Psoas muscle (tissue), 8 donors: ENCODE measurements at places on chromosomes 1 and 21. TPM values are rescaled to one million over a fixed set of nuclear protein-coding genes. Genes with fewer than 3 reads are reported as not detected.

Gene TRIM62
- polyA plus RNA-seq: 4.4 TPM

- DNase-seq: no peak
These were observed 51.5 kb upstream of the VAV3 start for GRCh38 chr1:108016451-108016920.

Gene DHCR24
- 8.8 TPM for polyA plus RNA-seq

DNA sequence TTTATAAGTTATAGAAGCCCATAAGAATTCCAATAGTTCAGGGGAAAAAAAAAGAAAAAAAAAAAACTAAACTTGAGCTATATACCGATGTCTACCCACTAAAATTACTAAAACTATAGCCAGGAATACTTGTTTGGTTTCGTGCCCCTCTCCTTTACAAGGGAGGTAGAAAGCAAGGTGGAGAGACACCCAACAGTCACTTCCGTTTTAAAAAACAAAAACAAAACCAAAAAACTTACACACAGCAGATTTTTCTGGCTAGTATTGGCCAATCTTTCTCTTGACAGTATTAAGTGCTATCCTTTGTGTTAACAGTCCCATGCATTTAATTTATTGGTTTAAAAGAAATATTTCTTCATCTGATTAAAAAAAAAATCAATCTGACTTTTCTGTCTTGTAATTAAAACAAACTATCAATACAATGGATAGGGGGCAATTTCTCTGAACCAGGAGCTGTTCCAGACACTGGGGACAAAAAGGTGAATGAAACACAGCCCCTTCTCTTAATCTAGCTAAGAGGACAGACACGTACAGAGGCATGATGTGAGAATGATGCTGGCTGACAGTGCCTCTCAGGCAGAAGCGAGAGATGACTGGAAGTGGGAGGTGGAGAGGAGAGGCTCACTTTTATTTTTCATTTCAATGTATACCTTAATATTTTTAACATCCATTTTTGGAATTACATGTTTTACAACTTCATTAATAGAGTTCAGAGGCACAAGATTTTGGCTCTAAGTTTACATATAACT is 214.8 kb downstream of the RERE start:
- DNase-seq: no peak

- no peak for DNase-seq
These were observed 34.5 kb downstream of the LRRN2 start for GRCh38 chr1:204650911-204651570.

GRCh38 chr1:114153261-114154145 is at the start of gene SYT6:
TSS of gene SYT6 (minus strand) at chr1:114153869. CDS start at chr1:114153772, 97 bp downstream.
- no peak for DNase-seq

- DNase-seq: no peak
These were observed 182.0 kb upstream of the C21orf91 start for GRCh38 chr21:18000981-18001686.

- DNase-seq: no peak
These were observed 101.7 kb downstream of the RIPK4 start for GRCh38 chr21:41664881-41665765.

DNA sequence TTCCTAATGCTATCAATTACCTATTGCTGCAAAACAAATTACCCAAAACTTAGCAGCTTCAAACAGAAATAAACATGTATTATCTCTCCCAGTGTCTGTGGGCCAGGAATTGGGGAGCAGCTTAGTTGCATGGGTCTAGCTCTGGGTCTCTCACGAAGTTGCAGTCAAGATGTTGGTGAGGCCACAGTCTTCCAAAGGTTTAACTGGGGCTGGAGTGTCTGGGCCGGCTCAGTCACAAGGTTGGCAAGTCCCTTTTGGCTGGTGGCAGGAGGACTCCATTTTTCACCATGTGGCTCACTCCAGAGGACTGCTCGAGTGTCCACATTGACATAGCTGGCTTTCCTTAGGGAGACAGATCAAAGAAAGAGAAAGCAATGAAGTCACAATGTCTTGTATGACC is 5.0 kb upstream of the LRP8 start:
- DNase-seq: no peak

Gene OR6K3
- not detected for polyA plus RNA-seq

Gene PGLYRP3
- not detected for polyA plus RNA-seq
